B cell (primary cell): ENCODE measurements at places on chromosomes 7 and 10.

GRCh38 chr10:15796098-15796759, 64.1 kb downstream of the MINDY3 start:
- DNase-seq = no peak

GRCh38 chr7:91465595-91466061, 201.4 kb downstream of the FZD1 start:
- DNase-seq = no peak

- DNase-seq = no peak
Observed at GRCh38 chr10:1292611-1293031, 236.4 kb downstream of the WDR37 start.

DNA sequence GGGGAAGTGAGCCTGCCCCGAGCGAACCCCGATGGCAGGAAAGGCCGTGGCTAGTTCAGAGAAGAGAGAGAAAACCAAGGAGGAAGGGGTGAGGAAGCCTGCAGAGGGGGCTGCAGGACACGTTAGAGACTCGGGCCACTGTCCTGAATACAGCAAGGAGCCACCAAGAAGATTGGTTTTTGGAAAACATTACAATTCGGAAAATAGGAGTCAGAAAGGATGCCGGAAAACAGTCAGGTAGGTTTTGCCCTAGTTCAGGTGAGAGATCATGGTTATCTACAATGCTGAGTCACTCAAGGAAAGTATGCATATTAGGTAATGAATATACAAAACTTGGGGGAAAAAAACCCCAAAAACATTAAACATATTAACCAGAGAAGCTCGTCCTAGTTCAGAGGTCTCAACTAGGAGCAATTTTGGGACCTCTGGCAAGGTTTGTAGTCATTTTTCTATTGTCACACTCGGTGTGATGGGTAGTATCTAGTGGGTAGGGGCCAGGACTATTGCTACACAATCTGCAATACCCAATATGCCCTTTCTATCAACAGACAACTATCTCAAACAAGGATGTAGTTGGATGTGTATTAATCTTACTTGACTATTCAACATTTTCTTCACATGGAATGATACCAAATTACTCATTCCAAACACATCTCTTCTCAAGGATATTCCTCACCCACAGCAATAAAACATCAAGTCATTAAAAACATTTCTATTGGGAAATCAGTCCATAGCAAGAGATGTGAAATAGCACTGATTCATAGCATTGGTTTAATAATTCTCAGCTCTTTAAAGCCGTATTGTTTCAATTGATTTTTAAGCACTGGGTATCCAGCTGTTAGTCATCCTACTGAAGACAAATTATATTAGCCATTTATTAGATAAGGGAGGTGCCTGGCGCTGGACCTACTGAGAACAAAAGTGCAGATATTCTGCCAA, 74.4 kb upstream of the RSU1 start:
- DNase-seq = peak; percentile 40

GRCh38 chr10:25858076-25858475, 76.0 kb upstream of the MYO3A start:
- DNase-seq = no peak

DNA sequence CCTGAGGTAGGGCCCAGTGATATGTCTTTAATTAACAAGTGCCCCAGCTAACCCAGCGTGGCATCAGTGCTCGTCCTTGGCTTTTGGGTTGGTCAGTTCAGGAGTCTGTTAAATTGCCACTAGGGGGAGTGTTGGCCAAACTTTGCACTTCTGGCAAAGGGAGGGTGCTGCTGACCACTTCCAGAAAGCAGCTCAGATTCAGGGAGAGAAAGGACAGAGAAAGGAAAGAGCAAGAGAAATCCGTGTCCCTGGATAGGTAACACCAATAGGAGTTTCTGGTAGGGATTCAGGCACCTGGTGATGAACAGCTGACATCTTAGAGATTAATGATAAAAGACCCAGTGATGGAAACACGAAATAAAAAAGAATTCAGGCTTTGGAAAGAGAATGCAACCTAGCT, 243.1 kb upstream of the AOAH start:
- no peak for DNase-seq

- no peak for DNase-seq
Observed at GRCh38 chr10:73117976-73118743, 7.9 kb downstream of the NUDT13 start.

GRCh38 chr7:66921396-66921917, 432 bp downstream of the TMEM248 start:
- no peak for DNase-seq

GRCh38 chr7:116495736-116496135, 3.8 kb upstream of the CAV2 start:
- no peak for DNase-seq

- DNase-seq = no peak
Observed at GRCh38 chr10:25890995-25891394, 43.0 kb upstream of the MYO3A start.

DNA sequence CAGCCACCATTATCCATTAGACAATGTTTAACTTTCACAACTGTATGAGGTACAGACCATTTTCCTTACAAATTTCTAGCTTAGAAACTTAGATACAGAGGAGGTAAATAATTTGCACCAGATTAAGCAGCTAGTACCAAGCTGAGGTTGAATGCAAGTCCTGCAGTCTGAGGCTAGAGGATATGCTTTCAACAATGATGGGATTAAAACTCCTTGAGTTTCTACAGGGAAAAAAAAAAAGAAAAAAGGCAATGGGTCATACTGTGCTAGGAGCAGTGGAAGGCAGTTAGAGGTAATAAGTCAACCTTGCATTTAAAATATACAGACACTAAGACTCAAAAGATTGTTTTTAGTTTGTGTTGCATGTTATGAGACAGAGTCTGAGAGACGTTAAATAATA, 86.5 kb downstream of the SEMA3A start:
- DNase-seq = no peak

DNA sequence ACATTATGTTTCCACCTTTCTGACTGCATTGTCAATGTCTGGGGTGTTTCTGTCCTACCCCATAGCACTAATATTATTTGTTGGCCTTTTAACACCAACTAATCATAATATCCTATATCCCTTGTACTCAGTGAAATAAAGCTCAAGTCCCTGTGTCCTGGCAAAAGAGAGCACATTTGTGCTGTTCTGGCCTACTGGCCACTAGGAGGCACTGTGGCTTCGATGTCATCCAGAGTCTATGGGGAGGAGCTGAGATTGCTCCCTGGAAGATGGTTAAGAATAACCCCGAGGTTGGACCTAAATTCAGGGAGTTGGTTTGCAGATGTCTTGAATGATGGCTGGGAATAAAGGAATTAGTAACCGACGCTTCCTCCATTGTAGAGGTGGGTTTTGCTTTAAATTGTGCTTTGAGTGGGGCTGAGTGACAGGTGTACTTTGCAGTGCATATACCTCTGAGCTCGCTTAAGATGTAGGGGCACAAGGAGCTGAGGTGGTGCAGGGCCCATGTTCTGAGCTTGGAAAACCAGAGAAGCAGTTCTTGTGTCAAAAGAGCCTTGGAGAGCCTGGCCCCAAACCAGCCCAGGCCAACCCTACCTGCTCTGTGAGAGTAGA, 191.2 kb upstream of the PRSS1 start:
- peak; percentile 46 for DNase-seq

GRCh38 chr7:22640269-22640668, 86.7 kb upstream of the IL6 start:
- DNase-seq = peak; percentile 43

DNA sequence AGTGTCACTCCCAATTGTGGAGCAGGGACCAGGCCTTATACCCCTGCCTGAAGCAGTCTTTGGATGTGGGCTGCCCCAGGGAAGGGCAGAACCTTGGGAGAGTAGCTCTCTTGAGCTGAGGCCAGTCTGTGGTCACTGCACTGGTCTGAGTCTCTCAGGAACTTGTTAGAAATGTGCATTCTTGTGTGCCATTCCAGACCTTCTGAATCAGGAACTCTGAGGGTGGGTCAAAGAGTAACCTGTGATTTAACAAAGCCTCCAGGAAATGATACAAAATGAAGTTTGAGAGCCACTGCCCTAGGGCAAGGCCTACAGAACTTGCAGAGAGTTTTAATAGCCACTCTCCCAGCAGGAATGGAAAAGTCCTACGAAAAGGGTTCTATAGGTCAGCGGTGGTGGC, 68.1 kb downstream of the LYZL1 start:
- DNase-seq = no peak
